Prostate gland (tissue), 2 donors: ENCODE measurements at places on chromosomes 5 and 9. TPM values are rescaled to one million over a fixed set of nuclear protein-coding genes. Genes with fewer than 3 reads are reported as not detected.
A peak's percentile ranks its signal among the peaks of the same experiment; 100 is the strongest.

DNA sequence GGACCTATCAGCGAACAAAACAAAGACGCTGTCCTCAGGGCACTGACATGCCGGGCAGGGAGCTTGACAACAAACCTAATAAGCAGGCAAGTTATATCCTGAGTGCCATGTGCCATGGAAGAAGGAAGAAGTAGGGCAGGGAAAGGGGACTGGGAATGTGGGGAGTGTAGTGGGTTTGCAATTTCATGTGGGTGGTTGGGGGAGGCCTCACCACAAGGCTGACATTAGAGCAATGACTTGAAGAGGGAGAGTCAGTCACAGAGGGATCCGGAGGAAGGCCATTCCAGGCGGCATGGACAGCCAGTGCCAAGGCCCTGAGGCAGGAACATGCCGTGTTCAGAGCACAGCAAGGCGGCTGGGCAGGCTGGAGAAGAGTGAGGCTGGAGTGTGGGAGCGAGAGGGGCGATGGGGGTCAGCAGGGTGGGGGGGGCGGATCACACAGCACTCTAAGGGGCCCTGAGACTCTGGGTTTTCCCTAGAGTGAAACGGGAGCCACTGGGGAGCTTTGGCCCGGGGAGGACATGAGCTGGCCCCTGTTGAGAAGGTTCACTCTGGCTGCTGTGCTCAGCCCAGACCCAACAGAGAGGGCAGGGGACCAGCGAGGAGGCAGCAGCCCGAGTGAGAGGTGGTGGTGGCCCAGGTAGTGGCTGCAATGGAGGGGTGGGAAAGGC lies 86.3 kb downstream of the STK10 start:
- no peak overlapping the region for H3K4me3 ChIP-seq
- H3K27ac ChIP-seq = no peak overlapping the region
- H3K4me1 ChIP-seq = no peaks in the 10 kb centered on the region

DNA sequence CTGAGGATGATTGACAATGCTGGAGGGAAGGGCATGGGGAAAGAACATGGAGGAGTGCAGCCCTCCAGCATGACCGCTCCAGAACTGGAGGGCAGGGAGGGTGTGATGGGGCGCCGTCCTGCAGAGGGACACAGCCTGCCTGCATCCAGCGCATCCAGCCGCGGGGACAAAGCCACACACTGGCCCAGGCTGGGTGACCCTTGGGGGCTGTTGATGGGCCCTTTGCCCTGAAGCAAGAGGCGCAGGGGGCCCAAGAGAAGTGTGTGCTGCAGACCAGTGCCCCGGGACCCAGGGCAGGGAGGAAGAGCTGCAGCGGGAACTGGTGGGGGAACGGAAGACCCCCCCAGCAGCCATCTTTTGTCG lies 169.8 kb upstream of the PPP1R26 start:
- H3K27me3 ChIP-seq = peaks cover 18% of the 10 kb centered on the region
- no peak overlapping the region for H3K4me3 ChIP-seq
- H3K27ac ChIP-seq = no peak overlapping the region
- H3K4me1 ChIP-seq = no peaks in the 10 kb centered on the region

GRCh38 chr9:17491780-17492179 lies 87.1 kb upstream of the SH3GL2 start:
- H3K27me3 ChIP-seq = no peaks in the 10 kb centered on the region
- no peaks in the 10 kb centered on the region for H3K4me1 ChIP-seq
- H3K4me3 ChIP-seq = no peak overlapping the region
- no peak overlapping the region for H3K27ac ChIP-seq
- H3K36me3 ChIP-seq = no peaks in the 10 kb centered on the region

DNA sequence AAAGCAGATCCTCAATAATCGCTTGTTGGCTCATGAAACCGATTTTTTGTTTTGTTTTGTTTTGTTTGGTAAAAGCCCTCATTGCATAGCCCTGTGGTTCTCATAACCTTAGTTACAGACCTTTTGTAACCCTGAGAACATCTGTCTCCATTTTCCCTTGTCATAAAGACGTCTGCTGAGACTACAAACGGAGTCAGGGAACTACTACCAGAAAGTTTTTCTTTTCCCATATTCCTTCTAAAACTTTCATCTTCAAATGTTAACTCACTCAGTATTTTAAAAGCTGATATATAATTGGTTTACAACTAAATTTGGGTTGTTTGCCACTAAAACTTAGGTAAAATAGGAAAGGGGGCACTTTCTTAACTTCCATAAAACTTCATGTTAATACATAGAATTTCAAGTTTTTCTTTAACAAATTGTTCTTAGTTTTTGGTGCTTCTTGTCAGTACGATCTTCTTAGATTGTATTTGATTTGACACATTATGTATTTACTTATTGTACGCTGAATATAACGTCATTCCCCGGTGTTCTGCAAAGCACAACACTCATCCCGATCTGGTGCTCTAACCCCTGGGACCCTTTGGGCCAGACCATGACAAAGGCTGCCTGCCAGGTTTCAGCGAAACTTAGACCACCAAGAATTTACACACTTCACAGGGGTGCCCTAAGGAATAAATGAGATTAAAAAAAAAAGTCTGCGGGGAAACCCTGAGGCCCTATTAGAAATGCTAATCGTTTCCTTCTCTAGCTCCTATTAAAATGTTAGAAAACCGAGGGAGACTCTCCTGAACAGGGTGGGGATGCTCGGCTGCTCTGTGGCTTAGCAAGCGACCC lies 1.1 kb upstream of the ANP32B start:
- peak overlapping the region; percentile 97 for H3K4me3 ChIP-seq
- peak overlapping the region; percentile 97 for H3K27ac ChIP-seq
- no peaks in the 10 kb centered on the region for H3K27me3 ChIP-seq
- H3K36me3 ChIP-seq = no peaks in the 10 kb centered on the region
- peaks cover 9% of the 10 kb centered on the region for H3K4me1 ChIP-seq

- peak within 1 kb of the TSS; percentile 89 for H3K27ac ChIP-seq
- peak; percentile 89 for DNase-seq
- H3K27me3 ChIP-seq = no peaks in the 10 kb centered on the region
- no peaks in the 10 kb centered on the region for H3K36me3 ChIP-seq
- H3K4me3 ChIP-seq = peak within 1 kb of the TSS; percentile 81
Observed at GRCh38 chr9:127611899-127612790, at the start of gene STXBP1. Gene STXBP1, plus strand, starts transcription at chr9:127612277. Its CDS starts 127 bp downstream, at chr9:127612404.

DNA sequence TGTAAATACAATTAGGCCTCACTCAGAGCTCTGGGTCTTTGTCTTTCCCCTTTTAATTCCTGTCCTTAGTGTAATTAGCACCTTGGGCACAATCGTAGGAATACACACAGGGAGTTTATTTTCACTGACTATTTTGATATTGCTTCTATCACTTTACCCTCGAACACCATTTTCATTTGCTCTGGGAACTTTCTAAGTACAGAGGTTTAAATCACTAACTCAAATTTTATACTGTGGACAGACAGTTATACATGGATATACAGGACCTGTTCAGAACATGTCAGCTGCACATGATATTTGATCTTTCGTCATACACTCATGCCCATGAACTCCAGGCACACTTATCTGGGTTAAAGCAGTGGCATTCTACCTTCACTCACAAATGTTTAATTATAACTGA lies 217.8 kb upstream of the TMEM161B start:
- no peak overlapping the region for H3K4me3 ChIP-seq
- H3K36me3 ChIP-seq = no peaks in the 10 kb centered on the region
- no peak overlapping the region for H3K27ac ChIP-seq
- no peak for DNase-seq
- no peaks in the 10 kb centered on the region for H3K27me3 ChIP-seq

DNA sequence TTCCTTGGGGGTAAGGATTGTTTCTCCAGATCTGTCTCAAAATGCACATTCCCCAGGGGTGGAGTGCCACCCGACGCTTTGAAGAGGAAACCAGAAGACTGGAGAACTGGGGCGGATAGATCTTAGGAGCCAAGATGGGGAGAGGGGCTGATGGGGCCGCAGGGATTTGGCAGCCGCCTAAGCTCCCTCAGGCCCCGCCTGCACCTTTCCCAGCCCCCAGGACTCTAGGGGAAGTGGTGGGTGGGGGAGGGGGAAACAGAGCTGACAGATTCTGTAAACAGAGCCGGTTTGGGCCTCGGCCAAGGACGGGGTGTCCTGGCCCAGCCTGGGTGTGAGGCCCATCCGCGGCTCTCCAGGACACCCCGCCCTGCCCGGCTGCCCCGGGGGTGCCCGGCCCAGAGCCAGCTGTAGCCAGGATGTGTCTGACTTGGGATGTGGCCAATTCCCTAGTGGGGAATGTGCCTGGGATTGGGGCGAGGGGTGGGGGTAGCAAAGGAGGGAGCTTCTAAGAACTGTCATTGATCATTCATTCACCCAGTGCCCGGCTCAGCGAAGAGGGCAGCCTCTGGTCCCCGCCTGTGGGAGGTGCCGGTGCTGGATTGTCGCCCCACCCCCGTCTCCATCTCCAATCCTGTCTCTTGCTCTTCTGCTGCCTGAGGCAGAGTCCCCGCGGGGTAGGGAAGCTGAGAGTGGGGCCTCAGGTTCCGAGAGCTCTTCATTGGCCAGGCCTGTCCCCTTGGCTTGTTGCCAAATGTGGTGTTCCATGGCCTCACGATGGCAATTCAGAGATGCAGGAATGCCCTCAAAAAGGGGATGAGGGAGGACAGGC lies 54.8 kb upstream of the CDKN2AIPNL start:
- H3K36me3 ChIP-seq = no peaks in the 10 kb centered on the region
- peak; percentile 97 for DNase-seq
- peaks cover 6% of the 10 kb centered on the region for H3K4me1 ChIP-seq
- H3K27ac ChIP-seq = peak overlapping the region; percentile 92
- peak overlapping the region; percentile 26 for H3K4me3 ChIP-seq

DNA sequence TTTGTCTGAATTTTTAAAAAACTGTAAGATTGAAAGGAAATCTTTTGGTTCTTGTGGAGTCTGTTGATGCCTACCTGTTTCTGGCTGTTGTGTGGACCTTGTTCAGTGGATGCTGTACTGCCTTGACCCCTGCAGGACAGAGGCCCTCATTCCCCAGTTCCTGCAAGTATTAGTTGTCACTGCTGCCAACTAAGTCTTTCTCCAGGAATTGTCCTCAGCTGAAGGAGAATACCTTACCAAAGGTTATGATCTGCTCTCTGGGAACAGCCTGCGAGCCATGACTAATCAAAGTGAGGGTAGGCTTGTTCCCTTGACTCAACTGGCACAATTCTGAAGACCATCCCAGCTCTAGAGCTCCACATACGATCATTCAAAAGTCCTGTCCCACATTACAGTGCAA lies 145.3 kb upstream of the FST start:
- no peaks in the 10 kb centered on the region for H3K27me3 ChIP-seq
- no peak overlapping the region for H3K27ac ChIP-seq
- H3K36me3 ChIP-seq = no peaks in the 10 kb centered on the region

DNA sequence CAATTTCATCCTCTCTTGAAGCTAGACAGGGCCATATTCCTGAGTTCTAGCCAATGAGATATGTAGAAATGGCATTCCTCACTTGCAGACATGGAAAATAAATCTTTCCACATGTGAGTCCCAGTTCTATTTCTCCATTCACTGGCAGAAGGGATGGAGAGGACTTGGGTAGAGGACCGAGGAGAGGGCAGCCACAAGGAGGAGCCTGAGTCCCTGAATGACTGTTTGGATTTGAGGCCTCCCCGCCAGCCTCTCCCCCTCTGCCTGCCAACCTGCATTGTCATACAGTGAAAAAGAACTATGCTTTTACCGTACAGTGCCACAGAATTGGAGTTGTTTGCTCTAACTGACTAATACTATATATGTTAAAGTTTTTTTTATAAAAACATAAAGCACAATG lies 583.0 kb upstream of the WWC1 start:
- H3K27me3 ChIP-seq = no peaks in the 10 kb centered on the region
- no peak overlapping the region for H3K27ac ChIP-seq
- no peak for DNase-seq
- H3K4me1 ChIP-seq = no peaks in the 10 kb centered on the region

DNA sequence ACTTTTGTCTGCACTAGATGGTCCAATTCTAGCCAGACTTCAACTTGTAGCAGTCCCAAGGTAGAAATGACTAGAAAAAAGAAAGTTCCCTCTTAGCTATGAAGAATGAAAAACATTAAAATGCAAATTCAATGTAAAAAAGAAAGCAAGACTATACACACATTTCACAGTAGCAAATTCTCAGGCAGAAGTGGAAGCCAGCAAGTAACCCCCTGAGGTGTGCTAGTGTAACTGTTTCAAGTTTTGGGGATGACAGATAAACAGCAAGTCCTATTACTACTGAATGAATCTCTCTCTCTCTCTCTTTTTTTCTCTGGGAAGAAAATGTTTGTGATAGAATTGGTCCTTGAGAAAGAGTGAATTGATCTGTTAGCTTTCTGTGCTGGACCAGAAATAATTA lies 185.6 kb downstream of the EFNA5 start:
- H3K4me3 ChIP-seq = no peak overlapping the region
- no peak overlapping the region for H3K27ac ChIP-seq
- no peak for DNase-seq
- H3K27me3 ChIP-seq = no peaks in the 10 kb centered on the region

- no peaks in the 10 kb centered on the region for H3K36me3 ChIP-seq
- H3K4me1 ChIP-seq = no peaks in the 10 kb centered on the region
- no peak overlapping the region for H3K27ac ChIP-seq
- DNase-seq = no peak
- H3K4me3 ChIP-seq = no peak overlapping the region
- H3K27me3 ChIP-seq = no peaks in the 10 kb centered on the region
Observed at GRCh38 chr9:133225171-133226011, 16.3 kb upstream of the OBP2B start.

GRCh38 chr9:122364783-122365150 lies 6.1 kb upstream of the PTGS1 start:
- no peaks in the 10 kb centered on the region for H3K4me1 ChIP-seq
- no peaks in the 10 kb centered on the region for H3K27me3 ChIP-seq
- no peak overlapping the region for H3K4me3 ChIP-seq

- no peaks in the 10 kb centered on the region for H3K36me3 ChIP-seq
- no peaks in the 10 kb centered on the region for H3K4me1 ChIP-seq
- H3K4me3 ChIP-seq = no peak overlapping the region
- no peak overlapping the region for H3K27ac ChIP-seq
- no peaks in the 10 kb centered on the region for H3K27me3 ChIP-seq
Observed at GRCh38 chr9:114287001-114287762, 35.7 kb upstream of the ORM1 start.

DNA sequence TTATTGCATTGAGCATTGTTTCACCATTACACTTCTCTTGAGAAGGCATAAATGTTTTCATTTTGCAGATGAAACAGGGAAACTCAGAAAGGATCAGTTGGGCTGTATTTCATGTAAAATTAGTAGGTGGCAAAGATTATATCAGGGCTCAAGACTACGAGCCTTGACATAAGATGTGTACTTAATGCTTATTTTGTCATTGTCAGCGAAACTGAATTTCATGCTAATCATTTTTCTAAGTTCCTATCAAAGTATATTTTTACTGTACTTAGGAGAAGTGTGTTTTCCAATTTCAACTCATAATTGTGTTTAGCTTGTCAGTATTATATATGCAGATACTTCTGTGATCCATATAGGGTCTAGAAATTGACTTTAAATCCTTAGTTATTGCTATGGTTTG lies 123.8 kb downstream of the FBXL7 start:
- no peaks in the 10 kb centered on the region for H3K36me3 ChIP-seq
- DNase-seq = no peak
- no peaks in the 10 kb centered on the region for H3K27me3 ChIP-seq
- no peaks in the 10 kb centered on the region for H3K4me1 ChIP-seq
- H3K27ac ChIP-seq = no peak overlapping the region

Gene FOXD4L3
- total RNA-seq = not detected

Gene DTWD2
- total RNA-seq = 13.4 TPM

Gene HRCT1
- total RNA-seq = 1.5 TPM

Gene SLC27A6
- 25.3 TPM for total RNA-seq

Gene ADGRD2
- 1.0 TPM for total RNA-seq

Gene LCN9
- total RNA-seq = not detected

Gene LCP2
- total RNA-seq = 3.3 TPM

Gene PRUNE2
- total RNA-seq = 58.6 TPM

Gene AK8
- 3.3 TPM for total RNA-seq

Gene CDHR2
- total RNA-seq = not detected

Gene IL3
- total RNA-seq = not detected

Gene RPS14
- 1,708 TPM for total RNA-seq
